ENCODE measurements at places on chromosomes 11 and 22.

DNA sequence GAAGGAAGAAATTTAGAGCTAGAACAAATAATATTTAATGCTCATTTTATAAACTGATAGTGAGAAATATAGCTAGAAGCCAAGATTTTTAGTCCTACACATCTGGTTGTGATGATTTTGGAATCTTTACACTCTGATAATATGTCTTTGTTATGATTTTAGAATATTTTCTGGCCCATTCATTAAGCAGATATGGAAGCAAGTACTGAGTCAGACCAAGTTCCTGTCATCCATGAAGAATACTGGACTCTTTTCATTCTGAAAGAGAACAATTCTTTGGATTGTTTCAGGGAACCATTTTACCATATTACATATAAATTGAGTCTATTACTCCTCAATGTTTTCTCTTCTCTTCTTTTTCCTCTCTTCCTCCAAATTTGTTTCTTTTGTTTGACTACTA, 227.4 kb downstream of the TMEM135 start:
- no peak for DNase-seq

GRCh38 chr11:70755410-70756158, 357.3 kb downstream of the CTTN start:
- DNase-seq = peak; percentile 59

DNA sequence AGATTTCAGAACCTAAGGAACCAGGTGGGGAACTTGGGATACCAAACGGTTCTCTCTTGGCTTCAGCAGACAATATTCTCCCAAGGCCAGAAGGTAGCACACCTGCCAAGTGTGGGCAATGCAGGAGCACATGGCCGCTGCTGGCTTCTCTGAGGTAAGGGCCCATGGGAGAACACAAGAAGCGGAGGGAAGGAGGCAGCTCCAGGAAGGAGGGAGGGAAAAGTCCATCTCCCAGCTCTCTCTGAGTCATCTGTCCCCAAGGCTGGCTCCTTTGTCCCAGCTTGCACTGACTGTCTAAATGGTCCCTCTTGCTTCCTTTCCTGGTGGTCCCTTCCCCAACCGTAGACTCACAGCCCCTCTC, 557.9 kb upstream of the CADM1 start:
- no peak for DNase-seq

DNA sequence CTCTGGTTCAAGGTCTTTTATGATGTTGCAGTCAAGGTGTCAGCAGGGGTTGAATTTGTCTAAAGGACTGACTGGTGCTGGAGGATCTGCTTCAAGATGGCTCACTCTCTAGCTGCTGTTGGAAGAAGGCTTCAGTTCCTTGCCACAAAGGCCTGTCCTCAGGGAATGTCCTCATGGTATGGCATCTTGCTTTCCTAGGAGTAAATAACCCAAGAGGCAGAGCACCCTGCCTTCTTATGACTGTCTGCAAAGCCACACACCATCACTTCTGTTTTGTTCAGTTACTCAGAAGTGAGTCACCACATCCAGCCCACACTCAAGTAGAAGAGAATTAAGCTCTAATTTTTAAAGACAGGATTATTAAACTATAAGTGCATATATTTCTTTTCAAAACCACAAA, 45.2 kb downstream of the PLAAT5 start:
- DNase-seq = no peak

- no peak for DNase-seq
Observed at GRCh38 chr11:1237128-1237580, 14.3 kb downstream of the MUC5B start.

DNA sequence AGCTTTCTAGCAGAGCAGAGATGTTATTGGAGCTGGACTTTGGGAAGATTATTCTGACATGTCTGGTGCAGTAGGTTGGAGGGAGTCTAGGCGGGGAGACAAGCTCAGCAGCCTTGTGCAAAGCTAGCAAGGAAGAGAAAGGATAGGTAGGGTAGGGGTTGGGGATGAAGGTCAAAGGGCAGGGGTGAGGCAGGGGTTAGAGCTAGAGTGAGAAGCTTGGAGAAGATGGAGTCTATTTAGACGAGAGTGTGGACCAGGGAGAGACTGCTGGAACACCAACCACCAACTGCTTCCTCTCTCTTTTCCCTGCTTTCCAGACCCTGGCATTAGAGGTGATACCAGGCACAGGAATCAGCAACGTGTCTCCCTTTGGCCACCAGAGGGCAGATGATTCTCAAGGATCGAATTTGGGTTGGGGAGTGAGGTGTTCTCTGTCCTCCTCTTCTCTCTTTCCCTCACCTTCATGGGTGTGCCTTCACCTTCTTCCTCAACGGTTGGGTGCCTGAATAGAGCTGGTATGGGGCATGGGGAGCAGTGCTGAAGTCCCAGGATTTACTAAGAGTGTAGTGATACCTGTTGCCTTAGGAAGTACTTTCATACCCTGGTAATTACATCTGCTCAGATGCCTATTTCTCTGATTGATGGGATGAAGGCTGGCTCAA, 1.8 kb upstream of the MARK2 start:
- DNase-seq = peak; percentile 45

DNA sequence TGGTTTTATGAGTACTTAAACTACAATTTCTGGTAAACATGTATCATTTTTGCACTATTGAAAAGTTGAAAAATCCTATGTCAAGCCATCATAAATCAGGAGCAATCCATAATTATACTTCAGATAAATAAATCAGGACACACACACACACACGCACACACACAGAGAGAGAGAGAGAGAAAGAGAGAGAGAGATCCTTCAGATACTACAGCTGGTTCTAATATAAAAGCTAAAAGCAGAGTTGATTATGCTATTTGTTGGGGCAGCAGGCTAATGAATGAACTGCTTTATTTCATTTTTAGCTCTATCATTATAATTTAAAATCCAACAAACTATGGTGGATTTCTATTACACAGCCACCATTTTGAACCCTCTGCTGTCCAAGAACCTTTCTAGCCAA, 322.4 kb upstream of the CCDC90B start:
- no peak for DNase-seq

DNA sequence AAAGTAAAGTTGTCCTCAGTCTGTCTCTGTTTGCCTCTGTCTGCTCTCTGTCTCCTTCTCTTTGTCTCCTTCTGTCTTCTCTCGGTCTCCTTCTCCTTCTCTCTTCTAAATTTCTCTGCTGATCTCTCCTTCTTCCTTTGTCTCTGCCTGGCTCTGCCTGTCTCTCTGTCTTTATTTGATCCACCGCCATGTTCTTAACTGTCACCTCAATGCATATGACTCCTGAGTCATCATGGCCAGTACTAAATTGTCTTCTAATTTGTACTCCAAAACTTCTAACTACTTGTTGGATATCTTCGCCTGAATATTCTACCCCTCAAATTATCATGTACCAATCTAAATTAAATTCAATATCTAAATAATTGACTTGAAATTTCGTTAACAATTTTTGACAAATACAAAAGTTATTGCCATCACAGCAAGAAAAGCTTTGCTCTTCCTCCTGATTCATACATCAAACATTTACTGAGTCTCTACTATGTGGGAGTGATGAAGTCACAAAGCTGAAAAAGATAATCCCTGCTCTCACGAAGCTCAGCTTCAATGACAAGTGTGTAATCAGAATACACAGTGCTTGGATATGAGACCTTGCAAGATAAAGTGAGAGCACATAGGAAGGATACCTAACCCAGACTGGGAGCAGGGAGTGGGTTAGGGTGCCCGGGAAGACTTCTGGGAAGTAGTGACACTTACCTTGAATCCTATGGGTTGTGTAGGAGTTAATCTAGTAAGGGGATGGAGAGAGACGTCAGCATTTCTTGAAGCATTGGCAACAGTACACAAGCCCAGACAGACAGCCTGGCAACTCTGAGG, 193.0 kb downstream of the MAML2 start:
- DNase-seq = no peak

DNA sequence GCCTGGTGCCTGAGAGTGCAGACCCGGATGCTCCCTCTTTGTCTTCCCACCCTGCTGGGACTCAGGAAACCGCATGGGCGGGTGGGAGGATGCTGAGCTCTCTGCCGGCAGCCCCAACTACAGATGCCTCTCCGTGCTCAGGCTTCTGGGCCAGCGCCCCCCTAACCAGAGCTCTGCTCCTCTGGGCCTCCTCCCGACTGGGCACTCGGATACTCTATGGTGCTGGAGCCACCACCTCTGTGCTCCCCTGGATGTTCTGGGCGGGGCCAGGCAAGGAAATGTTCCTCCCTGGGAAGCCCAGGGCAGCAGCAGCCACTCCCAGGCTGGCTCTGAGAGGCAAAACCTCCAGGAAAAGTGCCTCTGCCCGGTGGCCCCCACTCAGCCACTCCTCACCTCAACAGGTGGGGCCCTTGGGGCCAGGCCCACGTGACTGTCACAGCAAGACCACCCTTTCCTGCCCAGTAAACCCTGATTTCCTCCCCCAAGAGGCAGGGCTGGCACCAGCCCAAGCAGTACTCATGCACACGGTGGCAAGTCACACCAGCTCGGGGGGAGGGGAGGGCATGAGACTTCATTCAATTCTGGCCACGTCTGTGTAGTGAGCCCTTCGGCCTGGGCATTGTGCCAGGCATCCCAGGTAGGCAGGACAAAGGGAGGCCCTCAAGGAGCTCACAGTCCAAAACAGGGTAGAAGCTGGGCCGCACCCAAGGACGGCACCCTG, 54.7 kb upstream of the TCF20 start:
- DNase-seq = no peak

DNA sequence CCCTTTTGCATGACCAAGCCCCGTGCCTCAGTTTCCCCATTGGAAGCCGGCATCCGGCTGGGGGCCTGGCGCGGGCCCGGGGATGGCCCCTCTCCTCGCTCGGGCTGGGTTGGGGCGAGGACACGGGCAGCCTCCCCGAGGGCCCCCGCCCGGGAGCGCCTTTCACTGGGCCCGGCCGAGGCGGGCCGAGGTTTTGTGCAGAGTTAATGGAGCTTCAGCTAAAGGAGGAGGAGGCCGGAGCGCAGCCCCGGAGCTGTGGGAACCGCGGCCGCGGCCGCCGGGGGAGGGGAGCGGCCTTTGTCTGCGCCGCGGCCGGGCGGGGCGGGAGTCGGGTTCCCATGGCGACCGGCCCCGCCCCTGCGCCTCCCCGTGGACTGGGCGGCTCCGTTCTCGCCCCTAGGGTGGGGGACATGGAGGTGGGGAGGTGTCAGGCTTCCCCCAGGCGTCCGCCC, 1.4 kb upstream of the MAPK11 start:
- DNase-seq = no peak

GRCh38 chr22:29689880-29690213, 30.0 kb upstream of the CABP7 start:
- no peak for DNase-seq

- no peak for DNase-seq
Observed at GRCh38 chr22:36387709-36387958, 133 bp downstream of the MYH9 start.

DNA sequence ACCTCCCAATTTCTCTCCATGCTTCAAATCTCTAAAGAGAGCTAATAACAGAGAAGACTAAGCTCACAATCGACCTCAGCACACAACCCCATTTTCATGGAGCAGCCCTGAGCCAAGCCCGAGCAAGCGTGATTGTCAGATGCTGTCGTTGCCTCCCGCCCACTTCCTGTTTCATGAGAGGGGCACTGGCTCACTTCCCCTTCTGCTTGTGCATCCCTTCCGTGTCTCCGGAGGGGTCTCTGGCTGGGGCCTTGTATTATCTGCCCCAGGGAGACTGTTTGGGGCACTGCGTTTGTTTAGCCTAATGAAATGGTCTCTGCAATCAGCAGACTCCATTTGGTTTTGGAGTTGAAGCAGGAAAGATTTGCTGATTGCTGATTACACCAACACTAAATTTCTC, 181.3 kb upstream of the SEZ6L start:
- peak; percentile 40 for DNase-seq

GRCh38 chr11:32962016-32962415, 53.7 kb upstream of the DEPDC7 start:
- DNase-seq = no peak

DNA sequence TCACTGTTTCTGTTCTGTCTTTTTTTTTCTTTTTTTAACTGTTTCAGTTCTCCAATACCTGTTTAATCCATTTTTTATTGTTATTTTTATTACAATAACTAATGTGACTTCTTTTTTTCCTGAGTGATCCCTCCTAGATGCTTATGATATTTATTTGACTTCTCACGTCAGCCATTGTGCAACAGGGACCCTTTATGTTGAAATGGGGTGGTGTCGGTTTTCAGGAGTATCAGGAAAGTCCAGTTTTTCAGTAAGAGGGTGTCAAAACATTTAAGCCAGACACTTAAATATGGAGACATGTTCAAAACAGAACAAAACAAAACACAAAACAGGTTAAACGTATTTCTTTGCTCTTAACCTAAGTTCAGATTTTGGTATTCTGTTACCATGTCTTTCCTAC, 418.8 kb downstream of the DYNC2H1 start:
- DNase-seq = no peak

DNA sequence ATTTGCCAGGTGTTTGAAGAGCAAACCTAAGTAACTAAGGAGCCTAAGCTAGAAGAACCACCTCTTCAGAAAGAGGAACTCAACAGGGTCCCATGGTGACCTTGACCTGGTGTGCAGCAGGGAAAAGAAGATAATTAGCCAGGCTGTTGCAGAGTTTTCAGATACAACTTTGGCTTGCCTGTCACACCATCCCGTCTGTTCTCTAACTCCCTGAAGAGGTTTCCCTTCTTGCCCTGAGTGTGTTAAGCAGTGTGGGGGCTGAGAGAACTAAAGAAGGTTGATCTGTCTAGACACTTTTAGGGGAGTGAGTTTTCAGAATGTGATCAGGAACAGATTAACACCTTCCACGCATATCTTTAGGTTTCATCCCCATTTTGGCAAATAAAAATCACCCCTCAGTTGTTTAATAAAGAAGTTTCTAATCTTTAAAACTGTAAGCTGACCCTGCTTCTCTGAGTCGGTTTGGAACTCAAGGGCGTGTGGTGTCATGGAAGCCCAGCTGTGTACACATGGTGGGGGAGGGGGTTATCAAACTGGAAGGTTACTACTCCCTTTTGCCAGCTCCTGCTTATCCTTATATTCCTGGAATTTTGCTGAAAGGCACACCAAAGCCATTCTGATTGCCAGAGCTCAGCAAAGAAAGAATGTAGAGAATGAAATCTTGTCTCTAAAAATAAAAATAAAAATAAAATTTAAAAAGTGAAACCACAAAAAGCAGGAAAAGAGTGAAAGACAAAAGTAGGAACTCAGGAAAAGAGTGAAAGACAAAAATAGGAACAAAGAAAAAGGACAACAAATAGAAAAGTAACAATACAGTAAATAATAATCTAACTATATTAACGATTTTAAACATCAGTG, 70.2 kb downstream of the DBX1 start:
- DNase-seq = no peak

- DNase-seq = no peak
Observed at GRCh38 chr11:46300270-46300669, 22.8 kb downstream of the CREB3L1 start.

- no peak for DNase-seq
Observed at GRCh38 chr22:39364714-39365491, 15.1 kb downstream of the SYNGR1 start.

- DNase-seq = no peak
Observed at GRCh38 chr22:36926721-36927435, 13.4 kb downstream of the CSF2RB start.

GRCh38 chr11:503179-503981, 3.7 kb downstream of the RNH1 start:
- no peak for DNase-seq

- DNase-seq = no peak
Observed at GRCh38 chr11:100550912-100551632, 136.0 kb upstream of the ARHGAP42 start.

- DNase-seq = no peak
Observed at GRCh38 chr22:42318967-42319366, 48.5 kb upstream of the TCF20 start.

- peak; percentile 80 for DNase-seq
Observed at GRCh38 chr22:30196141-30196879, 50.2 kb downstream of the LIF start.

GRCh38 chr11:17839450-17839849, 104.9 kb downstream of the KCNC1 start:
- DNase-seq = no peak

GRCh38 chr22:50188356-50188755, 2.6 kb downstream of the TRABD start:
- no peak for DNase-seq

All from CMK (cell line).